ENCODE measurements at places on chromosomes 2 and 18. TPM values are rescaled to one million over a fixed set of nuclear protein-coding genes. Genes with fewer than 3 reads are reported as not detected.

FIGN gene
- not detected for total RNA-seq

SLC30A3 gene
- not detected for total RNA-seq

STK39 gene
- total RNA-seq: 37.8 TPM

SERPINB11 gene
- total RNA-seq: not detected

CCDC138 gene
- total RNA-seq: 5.6 TPM

KIF3C gene
- total RNA-seq: 1.9 TPM

BUB1 gene
- 37.5 TPM for total RNA-seq

REG1A gene
- not detected for total RNA-seq

ERICH2 gene
- 0.42 TPM for total RNA-seq

CFAP221 gene
- total RNA-seq: 0.39 TPM

NAT8 gene
- total RNA-seq: not detected

MALL gene
- total RNA-seq: 83.0 TPM

ALLC gene
- not detected for total RNA-seq

CCL20 gene
- total RNA-seq: 0.31 TPM

ZNF396 gene
- not detected for total RNA-seq
